Activated T-cell treated with anti-CD3 and anti-CD28 coated beads, Interleukin-2, amount 50 U/mL, for 1 hour (primary cell): ENCODE measurements at places on chromosomes 4 and X.
A peak's percentile ranks its signal among the peaks of the same experiment; 100 is the strongest.

DNA sequence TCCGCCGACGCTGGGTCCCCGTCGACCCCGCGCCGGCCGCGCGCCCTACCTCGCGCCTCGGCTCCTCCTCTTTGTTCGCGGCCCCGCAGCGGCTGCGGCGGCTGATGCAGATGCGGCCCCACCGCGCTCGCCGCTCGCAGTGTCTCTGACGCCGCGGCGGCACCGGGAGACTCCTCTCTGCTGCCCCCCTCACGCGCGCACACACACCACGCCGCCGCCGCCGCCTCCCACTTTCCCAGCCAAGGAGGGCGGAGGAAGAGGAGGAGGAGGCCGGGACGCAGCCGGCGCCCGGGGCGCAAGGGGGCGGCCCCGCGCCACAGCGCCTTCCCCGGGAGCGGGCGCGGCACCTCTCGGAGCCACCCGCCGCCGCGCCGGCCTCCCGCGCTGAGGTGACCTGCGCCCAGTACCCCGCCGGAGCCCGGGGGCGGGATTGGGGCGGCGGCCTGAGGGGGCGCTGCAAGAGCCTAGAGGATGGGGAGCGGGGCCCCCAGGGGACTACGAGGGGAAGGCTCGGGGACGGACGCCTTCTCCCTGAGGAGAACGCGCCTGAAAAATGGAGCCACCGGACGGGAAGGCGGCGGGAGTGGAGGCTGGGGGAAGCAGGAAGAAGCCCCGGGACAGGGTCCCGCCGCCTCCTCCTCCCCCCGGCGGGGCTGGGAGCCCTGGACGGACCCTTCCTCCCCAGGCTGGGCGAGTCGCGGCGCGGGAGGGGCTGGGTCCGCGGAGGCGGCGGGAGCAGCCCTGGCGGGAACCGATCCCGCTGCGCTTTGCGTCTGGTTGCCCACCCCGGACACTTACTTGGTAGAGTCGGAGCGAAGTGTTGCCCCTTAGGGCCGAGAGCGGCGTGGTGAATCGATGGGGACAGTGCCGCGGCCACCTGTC is at the start of gene SH3RF1:
Gene SH3RF1 (minus strand): TSS at position 147 of the 882 bp plus-strand sequence. CDS start 1,744 bp downstream, outside the sequence.
- peak; percentile 18 for DNase-seq

- peak; percentile 7 for DNase-seq
Measured at GRCh38 chr4:2341911-2342652, 76.4 kb downstream of the ZFYVE28 start.

DNA sequence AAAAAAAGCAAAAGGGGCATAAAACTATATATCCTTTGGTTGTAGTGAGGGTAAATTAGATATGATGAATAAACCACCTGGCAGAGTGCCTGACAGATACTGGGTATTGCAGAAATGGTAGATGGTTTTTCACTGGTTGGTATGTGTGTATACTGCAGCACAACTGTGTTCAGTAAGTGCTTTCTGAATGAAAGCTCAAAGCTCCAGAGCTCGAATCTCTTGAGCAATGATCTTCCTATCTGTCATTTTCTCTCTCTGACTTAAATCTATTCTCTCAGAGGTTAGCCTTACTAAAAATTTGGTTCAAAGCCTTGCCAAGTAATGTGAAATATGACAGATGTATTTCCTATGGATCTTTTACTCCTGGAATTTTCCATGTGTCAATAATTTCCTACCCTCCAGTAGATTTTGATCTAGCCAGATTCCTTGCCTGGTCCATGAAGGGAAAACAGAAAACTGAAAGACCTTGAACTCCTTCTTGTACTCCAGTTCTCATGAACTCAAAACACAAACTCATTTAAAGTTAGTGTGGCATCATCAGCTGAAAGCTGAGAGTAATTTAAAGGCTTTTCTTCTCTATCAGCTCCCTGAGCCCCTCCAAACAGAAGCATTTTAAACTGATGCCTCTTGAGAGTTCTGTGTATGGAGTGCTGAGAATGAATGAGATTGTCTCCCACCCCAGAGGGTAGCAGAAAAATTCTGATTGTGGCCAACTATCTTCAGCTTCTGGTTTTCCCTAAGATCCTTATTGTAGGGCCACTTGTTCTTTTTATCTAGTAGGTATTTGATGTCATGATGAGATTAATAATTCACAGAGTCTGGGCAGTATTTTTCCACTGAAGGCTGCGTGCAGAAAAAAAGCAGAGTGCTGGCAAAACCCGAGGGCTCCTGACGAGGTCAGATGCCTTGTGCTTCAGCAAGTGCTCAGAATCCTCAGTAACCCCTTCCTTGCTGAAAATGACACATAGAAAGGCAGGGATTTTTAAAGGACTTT is 363.4 kb upstream of the BOD1L1 start:
- DNase-seq = no peak

GRCh38 chr4:138734746-138735145 is 280.8 kb upstream of the NOCT start:
- DNase-seq = no peak

GRCh38 chr4:184282895-184283654 is 65.4 kb upstream of the ENPP6 start:
- DNase-seq = no peak

DNA sequence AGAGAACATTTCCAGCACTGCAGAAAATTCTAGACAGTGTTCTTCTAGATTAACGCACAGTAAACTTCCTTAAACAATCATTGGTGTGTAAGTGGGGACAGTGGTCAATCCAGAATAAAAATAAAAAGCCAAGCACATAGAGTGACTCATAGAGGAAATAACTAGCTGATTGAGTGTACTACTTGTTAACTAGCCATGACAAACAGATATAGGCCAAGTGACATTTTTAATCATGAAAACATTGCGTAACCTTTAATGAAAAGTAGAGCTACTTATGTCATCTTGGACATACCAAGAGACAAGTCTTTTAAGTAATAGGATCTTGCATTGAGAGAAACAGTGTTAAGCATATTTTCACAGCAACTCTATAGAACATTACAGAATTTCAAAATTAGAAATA is 233.9 kb upstream of the MAB21L2 start:
- DNase-seq = no peak

DNA sequence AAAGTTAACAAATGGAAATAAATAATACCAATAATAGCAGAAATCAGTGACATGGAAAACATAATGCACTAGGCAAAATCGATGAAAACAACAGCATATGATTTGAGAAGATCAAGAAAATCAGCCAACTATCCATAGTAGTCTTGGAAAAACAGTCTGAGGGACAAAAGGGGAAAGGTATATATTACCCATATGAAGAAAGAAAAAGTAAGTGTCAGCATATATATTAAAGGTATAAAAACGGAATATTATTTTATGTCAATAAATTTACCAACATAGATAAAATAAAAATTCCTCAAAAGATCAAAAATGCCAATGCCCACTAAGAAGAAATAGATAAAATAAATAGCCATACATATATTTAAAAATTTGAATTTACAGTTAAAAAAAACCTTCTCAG is 33.0 kb downstream of the ACTRT1 start:
- DNase-seq = no peak

DNA sequence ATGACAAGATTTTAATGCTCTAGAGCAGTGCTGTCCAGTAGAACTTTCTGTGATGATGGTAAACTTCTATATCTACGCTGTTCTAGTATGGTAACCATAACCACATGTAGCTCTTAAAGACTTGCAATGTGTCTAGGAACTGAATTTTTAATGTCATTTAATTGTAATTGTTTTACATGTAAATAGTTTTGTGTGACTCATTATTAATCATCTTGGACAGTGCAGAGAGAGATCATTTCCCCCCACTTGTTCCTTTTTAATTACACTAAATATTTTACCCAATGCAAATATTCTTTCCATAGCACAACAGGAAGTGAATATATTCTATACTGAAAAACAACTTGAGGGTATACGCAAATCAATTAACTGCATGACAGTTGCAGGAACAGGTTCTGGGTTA is 5.8 kb downstream of the ATG4A start:
- no peak for DNase-seq

GRCh38 chr4:79160962-79161361 is 164.9 kb downstream of the NAA11 start:
- no peak for DNase-seq

GRCh38 chr4:88818631-88819470 is 121.2 kb upstream of the NAP1L5 start:
- DNase-seq = peak; percentile 51

DNA sequence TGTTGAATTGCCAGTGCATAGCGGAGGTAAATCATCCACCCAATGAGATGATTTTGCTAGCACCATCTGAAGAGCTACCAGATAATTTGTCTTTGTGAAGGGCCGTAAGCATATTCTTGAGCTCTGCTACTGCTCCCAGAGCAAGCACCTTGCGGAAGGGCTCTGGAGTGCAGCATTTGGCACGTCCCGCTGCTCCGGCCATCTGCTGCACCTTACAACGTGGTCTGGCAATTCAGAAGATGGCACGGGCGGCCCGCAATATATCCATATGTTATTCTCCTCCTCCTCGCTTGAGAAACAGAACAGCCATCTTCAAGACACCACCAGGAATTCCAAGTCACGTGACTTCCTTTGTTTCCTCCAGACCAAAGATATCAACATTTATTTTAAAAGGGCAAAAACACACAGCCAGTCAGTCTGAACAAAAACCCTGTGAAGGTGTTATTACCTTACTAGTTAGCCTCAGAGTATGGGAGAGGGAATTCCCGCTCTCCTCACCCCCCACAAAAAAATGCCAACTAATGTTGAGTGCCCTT is 1095.7 kb upstream of the TENM3 start:
- DNase-seq = no peak

DNA sequence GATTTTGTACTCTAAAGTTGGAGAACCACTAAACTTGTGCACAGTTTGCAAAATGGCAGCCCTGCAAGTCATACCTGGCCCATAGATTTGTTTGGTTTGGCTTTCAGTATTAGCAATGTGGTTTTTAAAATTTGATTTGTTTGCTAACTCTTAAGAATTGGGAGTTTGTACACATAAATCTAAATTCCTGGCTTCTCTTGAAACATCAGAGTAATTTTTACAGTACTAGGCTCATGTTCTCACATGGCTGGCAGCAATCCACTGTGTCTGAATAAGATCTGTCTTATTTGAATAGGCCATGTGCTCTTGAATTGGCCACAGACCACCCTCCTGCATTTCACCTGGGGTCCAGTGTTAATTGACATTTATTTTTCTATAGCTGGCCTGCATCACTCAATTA is 21.3 kb downstream of the DIAPH2 start:
- no peak for DNase-seq

DNA sequence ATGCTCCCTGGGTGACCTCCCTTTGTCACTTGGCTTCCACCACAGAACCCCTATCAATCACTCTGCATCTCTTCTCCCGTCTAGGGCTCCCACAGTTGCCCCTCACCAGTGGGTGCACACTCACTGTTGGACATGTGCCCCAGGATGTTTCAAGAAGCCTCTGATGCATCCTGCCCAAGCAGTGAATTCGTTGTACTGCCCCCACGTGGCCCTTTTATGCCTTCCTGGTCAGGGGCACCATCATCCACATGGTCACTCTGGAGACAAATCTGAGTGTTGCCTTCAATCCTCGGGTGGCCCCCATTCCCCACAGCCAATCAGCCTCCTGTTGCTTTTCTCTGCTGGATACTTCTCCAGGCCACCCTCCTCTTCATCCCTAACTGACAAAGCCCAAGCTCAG is 12.2 kb downstream of the ITIH6 start:
- no peak for DNase-seq

- no peak for DNase-seq
Measured at GRCh38 chrX:119579414-119579813, 5.1 kb downstream of the UBE2A start.

- DNase-seq = peak; percentile 38
Measured at GRCh38 chr4:121950680-121951520, 960 bp downstream of the TRPC3 start.

DNA sequence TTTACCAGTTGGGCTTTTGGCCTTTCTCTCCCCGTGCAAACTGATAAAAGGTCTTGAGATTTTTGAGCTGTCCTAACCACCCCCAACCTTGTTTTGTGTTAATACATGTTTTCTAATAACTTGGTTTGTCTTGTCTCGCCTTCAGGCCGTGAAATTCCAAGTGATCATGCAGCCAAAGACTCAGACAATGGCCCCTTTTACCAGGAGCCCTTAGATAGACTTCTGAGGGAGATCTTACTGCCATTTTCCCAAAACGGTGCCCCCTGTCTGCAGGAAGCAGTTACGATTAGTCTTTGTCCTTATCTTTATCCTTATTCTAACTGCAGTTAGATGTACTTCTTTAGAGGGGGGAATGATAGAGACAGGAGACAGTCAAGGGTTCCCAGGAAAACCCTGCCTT is 245.3 kb upstream of the HDX start:
- no peak for DNase-seq

GRCh38 chr4:128221586-128221985 is 66.0 kb downstream of the PGRMC2 start:
- no peak for DNase-seq

GRCh38 chrX:133185938-133186337 is 32.2 kb downstream of the TFDP3 start:
- DNase-seq = no peak

GRCh38 chr4:88420844-88421243 is 36.1 kb upstream of the HERC5 start:
- no peak for DNase-seq

DNA sequence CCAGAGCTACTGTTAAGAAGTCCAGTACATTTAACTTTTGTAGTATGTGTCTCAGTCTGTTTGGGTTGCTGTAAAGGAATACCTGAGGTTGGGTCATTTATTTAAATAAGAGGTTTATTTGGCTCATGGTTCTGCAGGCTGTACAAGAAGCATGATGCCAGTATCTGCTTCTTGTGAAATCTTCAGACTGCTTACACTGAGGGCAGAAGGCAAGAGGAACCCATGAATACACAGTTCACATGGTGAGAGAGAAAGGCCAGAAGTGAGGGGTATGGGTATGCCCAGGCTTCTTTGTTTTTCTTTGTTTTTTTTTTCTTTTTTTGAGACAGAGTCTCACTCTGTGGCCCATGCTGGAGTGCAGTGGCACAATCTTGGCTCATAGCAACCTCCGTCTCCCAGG is 6.0 kb upstream of the CISD2 start:
- no peak for DNase-seq

- no peak for DNase-seq
Measured at GRCh38 chrX:17375637-17376430, 834 bp downstream of the NHS start.

- no peak for DNase-seq
Measured at GRCh38 chrX:120269373-120270035, 18.9 kb downstream of the ZBTB33 start.

GRCh38 chr4:121353213-121353612 is 27.6 kb downstream of the QRFPR start:
- DNase-seq = no peak

- DNase-seq = no peak
Measured at GRCh38 chr4:85828027-85828890, 353.3 kb downstream of the ARHGAP24 start.

DNA sequence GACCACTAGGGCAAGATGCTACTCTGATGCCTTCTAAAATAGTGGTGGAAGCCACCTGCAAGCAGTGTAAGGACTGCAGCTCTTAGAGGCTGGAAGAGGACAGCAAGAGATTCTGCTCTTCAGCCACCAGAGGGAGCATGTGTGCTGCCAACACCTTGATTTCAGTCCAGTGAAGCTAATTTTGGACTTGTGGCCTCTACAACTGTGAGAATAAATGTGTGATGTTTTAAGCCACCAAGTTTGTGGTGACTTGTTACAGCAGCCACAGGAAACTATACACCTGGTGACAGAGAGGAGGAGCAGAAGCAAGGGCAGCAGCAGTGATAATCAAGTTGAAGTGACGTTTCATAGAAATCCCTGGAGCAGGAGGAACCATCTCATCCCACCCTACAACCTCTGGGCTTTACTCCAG is 55.9 kb downstream of the FGFBP1 start:
- DNase-seq = peak; percentile 23
